ENCODE measurements at places on chromosomes 3 and 15. TPM values are rescaled to one million over a fixed set of nuclear protein-coding genes. Genes with fewer than 3 reads are reported as not detected.

DNA sequence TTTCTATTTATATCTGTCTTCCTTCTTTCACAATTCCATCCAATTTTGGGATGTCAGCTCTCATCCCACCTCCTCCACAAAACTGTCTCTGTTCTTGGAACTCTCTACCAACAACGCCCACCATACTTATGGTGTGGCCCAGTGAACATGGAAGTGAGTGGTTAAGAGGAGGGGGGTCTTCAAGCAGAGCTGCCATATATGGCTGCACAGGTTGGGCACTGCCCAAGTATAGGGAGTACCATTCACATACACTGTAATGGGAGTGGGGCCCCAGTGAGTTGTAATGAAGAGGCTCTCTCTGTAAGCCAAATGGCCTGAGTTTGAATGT lies 7.9 kb upstream of the CAMK1 start:
- no peaks in the 10 kb centered on the region for H3K4me1 ChIP-seq
- DNase-seq, result no peak
- no peak overlapping the region for H3K4me3 ChIP-seq
- no peak overlapping the region for H3K27ac ChIP-seq
- no peaks in the 10 kb centered on the region for H3K27me3 ChIP-seq

DNA sequence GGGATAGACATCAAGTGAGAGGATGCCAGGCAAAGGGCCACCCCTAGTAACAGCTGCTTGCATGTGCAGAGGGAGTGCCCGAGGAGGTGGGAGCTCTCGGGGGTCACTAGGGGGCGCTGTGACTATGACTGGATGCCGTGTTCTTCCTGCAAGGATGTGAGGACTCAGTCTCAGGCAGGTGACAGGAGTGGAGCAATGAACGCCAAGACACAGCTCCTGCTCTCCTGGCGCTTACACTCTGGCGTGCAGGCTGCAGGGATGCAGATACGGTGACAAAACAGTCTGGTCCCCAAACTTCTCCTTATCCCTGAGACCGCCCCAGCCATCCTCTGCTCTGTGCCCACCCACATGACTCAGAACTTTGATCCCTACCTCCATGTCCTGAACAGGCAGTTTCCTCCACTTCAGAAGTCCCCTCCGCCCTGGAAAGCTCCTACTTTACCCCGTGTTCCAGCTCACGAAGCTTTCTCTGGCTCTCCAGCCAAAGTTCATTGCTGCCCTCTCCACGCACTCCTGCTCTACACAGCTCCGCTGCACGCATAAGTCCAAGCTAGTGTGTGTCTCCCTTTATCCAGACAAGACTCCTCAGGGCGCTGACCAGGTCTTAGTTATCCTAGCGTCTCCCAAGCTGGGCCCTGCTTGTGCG lies 14.7 kb downstream of the RHOV start:
- H3K27ac ChIP-seq, result no peak overlapping the region
- no peaks in the 10 kb centered on the region for H3K27me3 ChIP-seq
- no peak overlapping the region for H3K4me3 ChIP-seq

DNA sequence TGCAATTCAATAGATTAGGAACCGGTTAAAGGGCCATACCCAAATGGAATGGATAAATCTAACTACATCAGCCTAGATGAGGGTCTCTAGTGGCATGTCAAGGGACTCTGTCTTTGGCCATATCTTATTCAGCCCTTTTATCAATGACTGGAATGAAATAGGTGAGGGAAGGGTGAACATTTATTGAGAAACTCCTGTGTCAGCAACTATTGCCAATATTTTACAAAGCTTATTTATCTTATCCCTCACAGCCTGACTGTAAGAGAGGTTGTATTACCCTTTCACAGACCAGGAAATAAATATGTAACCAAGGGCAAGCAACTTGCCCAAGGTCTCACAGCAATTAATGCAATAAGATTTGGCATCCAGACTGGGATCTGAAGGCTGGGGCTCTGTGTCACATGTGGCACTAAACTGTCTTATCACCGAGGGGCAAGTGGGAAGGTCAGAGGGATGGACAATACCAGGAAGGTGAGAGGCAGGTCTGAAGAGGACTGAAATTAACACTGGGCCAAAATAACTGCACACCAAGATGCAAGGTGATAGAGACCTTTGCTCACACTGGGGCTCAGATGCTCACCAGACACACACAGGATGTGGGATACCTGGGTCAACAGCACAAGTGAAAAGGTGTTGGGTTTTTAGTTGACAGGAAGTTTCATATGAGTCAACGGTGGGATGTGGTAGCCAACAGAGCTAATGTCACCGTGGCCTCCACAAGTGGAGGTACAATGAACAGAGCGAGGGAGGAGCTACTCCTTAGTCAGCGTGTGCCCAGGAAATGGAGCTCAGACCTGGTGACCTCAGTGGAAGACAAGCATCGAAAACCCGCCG lies 261.3 kb downstream of the RPLP1 start:
- DNase-seq, result no peak
- no peak overlapping the region for H3K4me3 ChIP-seq
- H3K27ac ChIP-seq, result no peak overlapping the region
- peaks cover 4% of the 10 kb centered on the region for H3K4me1 ChIP-seq
- no peaks in the 10 kb centered on the region for H3K27me3 ChIP-seq

DNA sequence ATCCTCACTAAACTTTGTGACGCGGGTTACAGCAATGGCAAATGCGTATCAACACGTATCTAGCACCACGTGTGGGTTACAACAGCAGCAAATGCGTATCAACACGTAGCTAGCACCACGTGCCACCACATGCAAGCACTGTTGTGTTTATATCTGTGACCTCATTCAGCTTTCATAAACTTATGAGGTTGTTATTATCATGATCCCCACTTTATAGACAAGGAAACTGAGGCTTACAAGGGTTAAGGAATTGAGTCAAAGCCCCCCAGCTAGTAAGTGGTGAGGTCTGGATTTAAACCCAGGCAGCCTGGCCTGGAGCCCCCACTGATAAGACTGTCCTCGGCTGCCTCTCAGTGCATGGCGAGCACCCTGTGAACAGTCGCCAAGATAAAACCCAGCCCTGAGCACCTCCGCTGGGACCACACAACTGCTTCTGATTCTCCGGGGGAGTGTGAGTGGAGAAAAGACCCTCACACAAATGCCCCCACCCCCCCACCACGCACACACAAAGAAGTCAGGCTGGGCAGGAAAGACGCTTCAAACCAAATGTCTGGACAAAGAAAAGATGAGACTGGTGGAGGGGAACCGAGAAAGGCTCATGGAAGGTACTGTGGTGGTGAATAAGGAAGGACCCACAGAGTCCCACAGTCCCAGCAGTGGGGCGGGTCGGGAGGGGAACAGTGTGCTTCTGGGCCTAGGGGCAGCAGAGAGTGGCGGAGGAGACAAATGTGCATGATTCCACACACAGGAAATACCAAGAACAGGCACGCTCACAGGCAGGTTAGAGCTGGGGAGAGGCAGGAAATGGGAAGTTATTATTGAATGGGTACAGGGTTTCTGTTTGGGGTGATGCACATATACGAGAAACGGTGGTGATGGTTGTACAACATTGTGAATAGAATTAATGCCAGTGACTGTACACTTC lies 173.4 kb downstream of the XXYLT1 start:
- H3K27ac ChIP-seq, result no peak overlapping the region
- H3K4me3 ChIP-seq, result no peak overlapping the region
- no peaks in the 10 kb centered on the region for H3K36me3 ChIP-seq
- DNase-seq, result peak; percentile 35
- no peaks in the 10 kb centered on the region for H3K4me1 ChIP-seq

- H3K27me3 ChIP-seq, result no peaks in the 10 kb centered on the region
- no peak for DNase-seq
- H3K4me3 ChIP-seq, result no peak overlapping the region
- no peaks in the 10 kb centered on the region for H3K4me1 ChIP-seq
Measured at GRCh38 chr15:43974852-43975251, 148.1 kb downstream of the WDR76 start.

DNA sequence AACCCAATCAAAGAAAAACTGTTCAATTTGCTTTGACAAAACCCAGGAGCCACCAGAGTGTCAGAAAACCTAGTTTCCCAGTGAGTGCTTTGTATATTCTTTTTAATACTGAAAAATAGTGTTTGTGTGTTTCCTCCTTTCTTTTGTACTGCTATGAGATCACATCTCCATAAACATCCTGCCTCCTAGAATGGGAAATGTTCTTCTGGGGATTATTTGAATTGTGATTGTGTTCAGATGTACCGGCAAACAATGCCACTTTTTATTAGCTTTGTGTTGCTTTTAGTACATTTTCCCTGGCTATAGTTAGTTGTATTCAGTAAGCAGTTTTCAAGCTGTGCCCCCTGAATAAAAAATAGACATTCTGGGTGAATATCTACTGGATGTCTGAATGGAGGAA lies 148.0 kb upstream of the NR2E3 start:
- no peaks in the 10 kb centered on the region for H3K4me1 ChIP-seq
- no peaks in the 10 kb centered on the region for H3K36me3 ChIP-seq
- H3K27ac ChIP-seq, result no peak overlapping the region
- DNase-seq, result no peak
- no peak overlapping the region for H3K4me3 ChIP-seq

- peaks cover 15% of the 10 kb centered on the region for H3K4me1 ChIP-seq
- H3K27ac ChIP-seq, result no peak overlapping the region
- H3K27me3 ChIP-seq, result no peaks in the 10 kb centered on the region
- no peak for DNase-seq
- no peaks in the 10 kb centered on the region for H3K36me3 ChIP-seq
Measured at GRCh38 chr3:197203714-197204146, 94.7 kb downstream of the DLG1 start.

DNA sequence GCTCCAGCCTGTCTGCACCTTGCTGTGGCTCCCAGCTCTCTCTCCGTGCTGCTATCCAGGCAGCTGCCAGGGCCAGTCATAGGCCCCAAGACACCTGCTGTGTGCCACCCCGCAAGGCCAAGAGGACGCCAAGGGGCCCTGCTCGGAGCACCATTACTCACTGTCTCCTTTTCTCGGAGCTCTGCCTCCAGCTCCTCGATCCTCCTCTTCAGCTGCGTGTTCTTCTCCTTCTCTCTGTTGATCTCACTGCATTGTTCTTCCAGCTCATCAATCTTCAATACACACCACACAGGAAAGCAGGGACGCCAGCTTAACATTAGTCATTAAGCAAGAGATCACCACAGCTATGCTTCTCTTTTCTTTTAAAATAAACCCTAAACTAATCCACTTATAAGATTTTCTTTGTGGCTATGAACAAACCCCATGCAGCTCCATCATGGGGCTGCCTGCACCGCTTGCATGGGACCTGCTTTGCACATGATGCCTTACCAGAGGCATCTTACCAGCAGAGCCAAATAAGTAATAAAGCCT lies 42.6 kb downstream of the WHAMM start:
- peaks cover 2% of the 10 kb centered on the region for H3K36me3 ChIP-seq
- no peaks in the 10 kb centered on the region for H3K27me3 ChIP-seq
- no peak for DNase-seq
- peaks cover 19% of the 10 kb centered on the region for H3K4me1 ChIP-seq
- H3K27ac ChIP-seq, result no peak overlapping the region
- H3K4me3 ChIP-seq, result no peak overlapping the region

- peaks cover 29% of the 10 kb centered on the region for H3K36me3 ChIP-seq
- peaks cover 21% of the 10 kb centered on the region for H3K4me1 ChIP-seq
- H3K4me3 ChIP-seq, result peak overlapping the region; percentile 70
- H3K27ac ChIP-seq, result peak overlapping the region; percentile 91
Measured at GRCh38 chr3:197949191-197949777, 706 bp upstream of the RPL35A start.

DNA sequence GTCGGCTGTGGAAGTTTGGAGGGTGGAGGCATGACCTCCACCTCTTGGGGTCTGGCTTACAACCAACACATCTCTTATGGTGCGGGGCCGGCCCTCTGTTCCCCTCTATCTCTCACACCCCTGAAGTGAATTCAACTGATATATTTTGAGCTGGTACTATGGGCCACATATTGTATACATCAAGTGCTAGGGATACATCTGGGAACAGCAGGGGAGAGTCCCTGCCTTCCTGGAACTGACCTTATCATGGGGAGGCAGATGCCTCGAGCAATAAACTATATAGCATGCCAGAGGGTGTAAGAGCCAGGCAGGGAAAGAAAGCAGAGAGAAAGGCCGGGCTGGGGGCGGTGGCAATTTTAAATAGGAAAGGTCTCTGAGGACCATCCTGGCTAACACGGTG lies 60.4 kb upstream of the TRPM1 start:
- H3K4me1 ChIP-seq, result no peaks in the 10 kb centered on the region
- H3K4me3 ChIP-seq, result no peak overlapping the region
- H3K27ac ChIP-seq, result no peak overlapping the region
- no peak for DNase-seq
- H3K36me3 ChIP-seq, result no peaks in the 10 kb centered on the region

The GJD2 gene
- total RNA-seq, result 3.2 TPM

The REC114 gene
- not detected for total RNA-seq

The IL20RB gene
- total RNA-seq, result 0.31 TPM

The HGD gene
- 9.7 TPM for total RNA-seq

The CCR9 gene
- not detected for total RNA-seq

The FANCD2OS gene
- not detected for total RNA-seq

The CFAP100 gene
- total RNA-seq, result not detected
